ENCODE measurements at places on chromosomes 7 and 10. TPM values are rescaled to one million over a fixed set of nuclear protein-coding genes. Genes with fewer than 3 reads are reported as not detected.

TRIM50 gene
- total RNA-seq = 4.6 TPM

LHFPL3 gene
- 0.31 TPM for total RNA-seq

BRAF gene
- total RNA-seq = 29.6 TPM

CYP2C19 gene
- 3.7 TPM for total RNA-seq

TMEM176B gene
- total RNA-seq = 98.5 TPM

SPDYE11 gene
- total RNA-seq = not detected

NOS3 gene
- total RNA-seq = 1.7 TPM

LRRN3 gene
- 4.9 TPM for total RNA-seq

PGAM1 gene
- 207 TPM for total RNA-seq

ZNF488 gene
- 4.9 TPM for total RNA-seq
